ENCODE measurements at places on chromosomes 16 and 17. TPM values are rescaled to one million over a fixed set of nuclear protein-coding genes. Genes with fewer than 3 reads are reported as not detected.

BCL6B gene
- total RNA-seq = under 0.01 TPM

KRTAP1-1 gene
- not detected for total RNA-seq

AGRP gene
- total RNA-seq = not detected

TRPV3 gene
- total RNA-seq = 5.5 TPM

KRT16 gene
- total RNA-seq = not detected

HYDIN gene
- 0.22 TPM for total RNA-seq

CDK5R1 gene
- 1.6 TPM for total RNA-seq

ASIC2 gene
- not detected for total RNA-seq

CSH1 gene
- not detected for total RNA-seq

FOXF1 gene
- 60.4 TPM for total RNA-seq

SF3B3 gene
- 190 TPM for total RNA-seq

TNFRSF13B gene
- total RNA-seq = not detected

UNC45B gene
- not detected for total RNA-seq

SUPT6H gene
- 61.3 TPM for total RNA-seq

SCGB1C2 gene
- not detected for total RNA-seq

FBXW10 gene
- total RNA-seq = under 0.01 TPM

TADA2A gene
- total RNA-seq = 16.0 TPM

CDR2L gene
- total RNA-seq = 44.7 TPM

CLEC3A gene
- total RNA-seq = not detected

All from placental pericyte (primary cell).